Stimulated activated CD4-positive, alpha-beta T cell treated with anti-CD3 and anti-CD28 coated beads, Interleukin-4, amount 100 ng/mL, for 48 hours (primary cell): ENCODE measurements at places on chromosomes 5 and 9.

GRCh38 chr5:123868267-123868666, 356.3 kb downstream of the CSNK1G3 start:
- no peak for DNase-seq

- DNase-seq: no peak
Observed at GRCh38 chr5:180844858-180845257, 16.2 kb downstream of the ZFP62 start.

DNA sequence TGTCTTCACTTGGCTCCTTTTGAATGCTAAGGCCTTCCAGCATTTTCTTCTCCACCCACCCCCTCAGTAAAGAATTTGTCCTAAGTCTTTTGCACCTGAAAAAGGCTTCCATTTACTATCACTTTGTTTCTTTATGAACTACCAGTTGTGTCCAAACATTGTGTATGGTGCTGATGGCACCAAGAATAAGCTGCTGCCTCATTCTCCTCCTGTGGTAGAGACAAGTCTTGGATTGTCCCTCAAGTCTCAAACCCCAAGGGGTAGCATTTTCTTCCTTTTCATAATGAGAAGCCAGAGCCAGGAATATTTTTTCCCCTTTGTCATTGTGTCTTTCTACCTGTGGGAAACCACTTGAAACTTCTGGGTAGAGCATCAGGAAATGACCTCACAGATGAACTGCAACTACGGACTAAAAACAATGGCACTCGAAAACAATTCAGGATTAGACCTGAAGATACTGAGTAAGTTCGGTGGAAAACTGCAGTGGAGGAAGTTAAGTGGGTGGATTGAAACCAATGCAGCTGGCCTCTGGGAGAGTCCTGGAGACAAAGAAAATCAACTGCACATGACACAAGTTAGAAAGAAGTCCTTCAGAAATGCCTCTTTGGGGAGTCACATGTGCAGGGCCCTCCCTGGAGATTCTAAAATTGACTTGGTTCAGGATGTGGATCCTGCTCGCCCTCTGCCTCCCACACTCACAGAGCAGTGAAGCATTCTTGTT, 80.5 kb downstream of the SH3RF2 start:
- DNase-seq: no peak

- no peak for DNase-seq
Observed at GRCh38 chr9:120534266-120534665, 45.7 kb downstream of the CDK5RAP2 start.

- peak; percentile 65 for DNase-seq
Observed at GRCh38 chr5:35777358-35778087, 79.2 kb upstream of the IL7R start.

DNA sequence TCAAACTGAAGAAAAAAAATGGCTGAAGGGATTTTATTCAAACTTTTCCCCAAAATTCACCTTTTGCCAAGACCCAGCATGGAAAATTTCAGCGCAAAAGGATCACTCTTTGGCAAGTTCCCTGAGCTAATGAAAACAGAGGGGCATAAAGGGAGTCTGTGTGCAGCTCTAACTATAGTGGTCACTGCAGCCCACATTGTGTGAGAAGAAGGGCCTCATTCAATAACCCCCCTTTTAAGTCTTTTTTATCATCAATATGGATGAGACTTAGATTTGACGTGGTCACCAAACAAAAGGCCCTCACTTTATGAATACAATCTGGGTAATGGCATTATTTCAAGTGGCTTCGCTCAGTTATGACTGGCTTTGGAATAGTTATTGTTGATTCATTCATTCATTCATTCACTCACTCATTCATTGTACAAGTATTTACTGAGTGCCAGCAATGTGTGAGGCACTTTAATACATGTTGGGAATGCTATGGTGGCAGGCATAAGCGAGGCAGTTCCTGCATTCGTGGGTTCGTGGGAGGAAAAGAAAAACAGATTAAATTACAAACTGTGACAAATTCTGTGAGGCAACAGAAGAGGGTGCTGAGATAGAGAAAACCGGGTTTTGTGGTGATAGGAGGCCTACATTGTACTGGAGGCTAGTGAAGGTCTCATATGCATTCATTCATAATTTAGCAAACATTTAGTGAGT, 145.7 kb upstream of the KLF4 start:
- no peak for DNase-seq

GRCh38 chr5:63687854-63688516, 274.3 kb downstream of the HTR1A start:
- no peak for DNase-seq

GRCh38 chr5:74028976-74029375, 403.0 kb downstream of the ARHGEF28 start:
- DNase-seq: no peak

- DNase-seq: no peak
Observed at GRCh38 chr5:35303152-35303551, 72.9 kb upstream of the PRLR start.

DNA sequence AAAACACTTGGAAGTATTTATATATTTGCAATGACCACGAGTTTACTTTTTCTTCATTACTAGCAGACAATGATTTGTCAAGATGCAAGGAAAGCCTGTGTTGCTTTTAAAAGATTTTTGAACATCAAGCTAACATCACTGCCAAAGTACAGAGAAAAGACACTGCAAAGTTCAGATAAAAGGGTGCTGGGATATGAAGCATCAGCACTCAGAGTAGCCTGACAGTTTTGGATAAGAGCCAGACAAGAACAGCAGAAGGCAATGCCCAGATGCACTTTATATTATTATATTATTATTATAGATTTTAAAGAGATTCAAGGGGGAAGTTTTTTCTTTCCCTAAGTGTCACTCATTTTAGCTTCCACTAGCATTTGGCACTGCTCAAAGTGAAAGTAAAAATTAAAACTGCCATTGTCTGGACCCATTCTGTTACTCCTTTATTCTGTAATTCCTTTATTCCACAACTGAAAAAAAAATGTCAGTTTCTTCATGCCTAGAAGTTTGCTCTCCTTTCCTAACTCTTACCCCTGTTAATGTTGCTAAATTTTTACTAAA, 240.6 kb downstream of the EFNA5 start:
- DNase-seq: no peak

GRCh38 chr5:66666778-66667177, 70.6 kb downstream of the MAST4 start:
- DNase-seq: no peak

- DNase-seq: no peak
Observed at GRCh38 chr5:171175746-171176145, 133.3 kb upstream of the TLX3 start.

DNA sequence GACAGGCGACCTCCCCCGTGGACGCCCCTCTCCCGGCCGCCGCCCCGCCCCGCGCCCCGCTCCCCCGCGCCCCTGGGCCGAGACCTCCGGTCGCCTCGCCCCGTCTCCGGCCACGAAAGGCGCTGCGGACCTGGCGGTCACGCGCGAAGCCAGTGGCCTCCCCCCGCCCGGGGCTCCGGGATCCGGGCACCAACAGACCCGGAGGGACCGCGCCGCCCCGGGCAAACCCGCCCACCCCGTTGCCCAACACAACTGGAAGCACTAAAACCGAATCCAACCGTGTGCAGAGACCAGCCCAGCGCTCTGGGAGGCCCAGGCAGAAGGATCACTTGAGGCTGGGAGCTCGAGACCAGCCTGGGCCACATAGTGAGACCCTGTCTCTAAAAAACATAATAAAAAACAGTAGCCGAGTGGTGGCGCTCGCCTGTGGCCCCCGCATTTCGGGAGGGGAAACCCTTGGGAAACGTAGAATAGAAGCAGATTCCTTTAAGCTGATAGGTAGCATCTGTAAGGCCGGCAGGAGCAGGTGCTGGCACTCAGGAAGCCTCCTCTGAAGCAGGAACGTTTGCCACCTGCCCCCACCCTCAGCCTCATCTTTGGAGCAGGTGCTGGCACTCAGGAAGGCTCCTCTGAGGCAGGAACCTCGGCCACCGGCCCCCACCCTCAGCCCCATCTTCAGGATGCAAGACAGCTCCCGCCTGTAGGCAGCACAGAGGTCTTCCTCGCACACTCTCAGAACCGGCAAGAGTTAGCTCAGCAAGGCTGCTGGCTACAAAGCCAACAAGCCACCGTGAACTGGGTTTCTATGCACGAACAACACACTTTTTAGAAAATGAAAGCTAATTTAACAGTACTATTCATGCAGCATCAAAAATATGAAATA, 4.6 kb upstream of the SLC9A3 start:
- no peak for DNase-seq

DNA sequence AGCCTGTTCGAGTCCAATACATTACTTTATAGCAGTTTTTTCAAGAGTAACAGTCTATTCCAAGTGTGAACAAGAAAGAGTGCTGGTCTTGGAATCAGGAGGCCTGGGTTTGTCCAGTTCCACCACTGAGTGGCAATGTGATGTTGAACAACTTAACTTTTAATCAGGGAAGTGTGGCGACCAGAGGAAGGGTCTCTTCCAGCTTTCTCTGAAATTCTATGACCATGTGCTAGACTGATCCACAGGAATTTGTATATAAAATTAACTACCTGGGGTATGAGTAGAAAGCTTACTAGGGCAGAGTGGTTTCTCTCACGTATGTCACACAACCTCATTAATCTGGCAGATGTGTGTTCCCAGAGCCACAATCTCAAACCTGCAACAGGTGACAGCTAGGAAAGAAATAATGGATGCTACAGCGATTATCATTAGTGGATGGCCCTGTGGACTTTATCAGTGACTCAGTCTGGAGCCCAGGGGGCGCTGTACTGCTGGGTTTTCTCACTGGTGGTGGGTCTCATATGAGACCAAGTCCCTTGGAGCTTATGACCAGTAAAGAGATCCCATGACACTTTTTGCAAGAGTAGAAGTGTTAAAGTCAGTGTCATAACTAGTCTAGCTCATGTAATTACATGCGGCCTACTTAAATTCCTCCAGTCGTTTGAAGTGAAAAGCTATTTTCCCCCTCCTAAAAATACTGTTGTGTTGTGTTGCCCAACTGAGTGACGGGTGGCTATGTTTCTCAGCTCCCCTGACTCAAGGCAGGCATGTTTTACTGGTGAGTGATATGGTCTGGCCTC, 116.5 kb downstream of the GDNF start:
- DNase-seq: no peak

GRCh38 chr9:16179566-16179965, 626.7 kb downstream of the CCDC171 start:
- no peak for DNase-seq

DNA sequence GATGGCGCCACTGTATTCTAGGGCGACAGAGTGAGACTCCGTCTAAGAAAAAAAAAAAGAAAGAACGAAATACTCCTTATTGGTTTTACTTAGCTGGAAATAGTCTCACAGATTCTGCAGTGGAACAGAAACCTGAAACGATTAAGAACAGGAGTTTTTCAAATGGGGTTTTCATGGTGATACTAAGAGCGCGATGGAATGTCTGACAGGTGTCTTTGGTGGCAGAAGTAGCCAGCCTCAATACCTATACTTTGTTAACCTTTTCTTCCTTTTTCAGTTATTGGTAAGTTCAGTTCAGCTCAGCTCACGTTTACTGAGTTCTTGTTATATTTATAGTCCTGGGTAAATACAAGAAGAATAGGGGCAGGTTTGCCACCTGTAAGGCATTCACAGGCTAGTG, 123.9 kb downstream of the FOCAD start:
- DNase-seq: no peak

DNA sequence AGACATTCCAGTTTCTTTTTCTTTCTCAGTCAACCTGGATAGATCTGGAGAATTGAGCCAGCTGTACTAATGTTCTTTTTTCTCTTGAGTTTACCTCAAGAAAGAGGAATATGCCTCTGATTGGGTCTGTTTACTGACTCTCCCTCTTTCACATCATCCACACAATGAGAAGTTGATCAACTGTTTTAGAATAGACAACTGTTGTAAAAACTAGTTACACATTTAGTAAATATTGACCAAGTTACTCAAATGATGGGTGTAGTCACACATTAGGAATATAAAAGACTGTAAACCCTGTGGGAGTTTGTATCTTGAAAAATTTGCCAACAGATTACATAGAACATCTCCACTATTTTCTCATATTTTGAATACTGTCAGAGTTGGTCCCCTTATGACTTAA, 330.8 kb downstream of the FER start:
- no peak for DNase-seq

GRCh38 chr9:135240222-135240621, 152.8 kb downstream of the OLFM1 start:
- DNase-seq: no peak

GRCh38 chr5:64839936-64840335, 71.2 kb downstream of the CWC27 start:
- DNase-seq: no peak

DNA sequence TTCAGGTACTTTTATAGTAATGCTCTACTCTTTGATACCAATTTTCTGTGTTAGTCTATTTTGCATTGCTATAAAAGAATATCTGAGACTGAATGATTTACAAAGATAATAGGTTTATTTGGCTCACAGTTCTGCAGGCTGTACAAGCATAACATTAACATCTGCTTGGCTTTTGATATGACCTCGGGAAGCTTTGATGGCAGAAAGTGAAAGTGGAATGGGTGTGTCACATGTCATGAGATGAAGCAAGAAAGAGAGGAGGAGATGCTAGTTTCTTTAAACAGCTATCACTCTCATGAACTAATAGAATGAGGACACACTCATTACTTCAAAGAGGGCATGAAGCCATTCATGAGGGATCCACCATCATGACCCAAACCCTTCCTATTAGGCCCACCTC, 270.9 kb upstream of the IL12B start:
- DNase-seq: no peak

- no peak for DNase-seq
Observed at GRCh38 chr5:106985174-106985573, 685.6 kb downstream of the EFNA5 start.
